ENCODE measurements at places on chromosomes 13 and 19.

GRCh38 chr19:10907925-10908324 lies 20.5 kb downstream of the YIPF2 start:
- H3K4me1 ChIP-seq, result no peaks in the 10 kb centered on the region
- H3K36me3 ChIP-seq, result peaks cover 23% of the 10 kb centered on the region
- H3K27ac ChIP-seq, result no peak overlapping the region
- no peak for DNase-seq
- H3K27me3 ChIP-seq, result no peaks in the 10 kb centered on the region

GRCh38 chr19:15298847-15299567 lies 33.3 kb downstream of the BRD4 start:
- H3K27me3 ChIP-seq, result no peaks in the 10 kb centered on the region
- H3K36me3 ChIP-seq, result peaks cover 5% of the 10 kb centered on the region
- DNase-seq, result no peak
- no peak overlapping the region for H3K4me3 ChIP-seq
- H3K4me1 ChIP-seq, result peaks cover 100% of the 10 kb centered on the region

- no peak overlapping the region for H3K27ac ChIP-seq
- no peak overlapping the region for H3K4me3 ChIP-seq
- H3K27me3 ChIP-seq, result 0 out of 3 replicates have a peak, but pooled peaks cover 8% of the 10 kb centered on the region
- H3K36me3 ChIP-seq, result no peaks in the 10 kb centered on the region
- no peak for DNase-seq
- H3K4me1 ChIP-seq, result peaks cover 23% of the 10 kb centered on the region
Measured at GRCh38 chr19:18776736-18777135, 14.4 kb downstream of the COMP start.

GRCh38 chr13:111043575-111043982 lies 71.5 kb upstream of the ARHGEF7 start:
- H3K36me3 ChIP-seq, result no peaks in the 10 kb centered on the region
- DNase-seq, result no peak
- no peak overlapping the region for H3K4me3 ChIP-seq
- H3K27ac ChIP-seq, result no peak overlapping the region
- H3K27me3 ChIP-seq, result peaks cover 26% of the 10 kb centered on the region

Data from HepG2 (cell line).